ENCODE measurements at places on chromosomes 11 and 22.

DNA sequence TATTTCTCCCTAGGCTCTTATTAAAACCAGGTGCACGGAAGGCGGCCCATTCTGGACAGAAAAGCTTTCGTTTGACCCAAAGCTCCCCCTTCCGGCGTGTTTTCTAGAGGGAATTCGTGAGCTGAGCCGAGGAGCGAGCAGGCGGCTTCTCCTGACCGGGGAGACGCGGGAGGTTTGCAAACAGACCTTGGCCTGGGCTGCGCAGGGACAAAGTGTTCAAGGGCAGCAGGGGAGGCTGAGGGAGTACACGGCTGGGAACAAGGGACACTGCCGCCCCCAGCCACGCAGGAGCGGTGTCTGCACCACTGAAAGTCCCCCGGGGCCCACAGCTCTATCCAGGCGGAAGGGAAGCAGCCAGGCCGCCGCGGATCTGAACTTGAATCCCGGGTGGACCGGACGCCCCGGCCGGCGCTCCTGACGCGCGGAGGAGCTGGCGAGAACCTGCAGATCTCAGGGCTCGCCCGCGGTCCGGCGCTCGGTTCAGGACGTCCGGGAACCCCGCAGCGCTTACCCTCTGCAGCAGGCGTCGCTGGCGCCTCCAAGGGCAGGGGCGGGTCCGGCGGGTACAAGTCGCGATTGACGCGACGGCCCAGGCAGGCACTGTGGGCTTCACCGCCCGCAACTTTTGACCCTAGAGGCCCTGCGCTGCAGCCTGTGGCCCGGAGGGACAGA, 101.9 kb downstream of the WT1 start:
- DNase-seq: peak; percentile 47

DNA sequence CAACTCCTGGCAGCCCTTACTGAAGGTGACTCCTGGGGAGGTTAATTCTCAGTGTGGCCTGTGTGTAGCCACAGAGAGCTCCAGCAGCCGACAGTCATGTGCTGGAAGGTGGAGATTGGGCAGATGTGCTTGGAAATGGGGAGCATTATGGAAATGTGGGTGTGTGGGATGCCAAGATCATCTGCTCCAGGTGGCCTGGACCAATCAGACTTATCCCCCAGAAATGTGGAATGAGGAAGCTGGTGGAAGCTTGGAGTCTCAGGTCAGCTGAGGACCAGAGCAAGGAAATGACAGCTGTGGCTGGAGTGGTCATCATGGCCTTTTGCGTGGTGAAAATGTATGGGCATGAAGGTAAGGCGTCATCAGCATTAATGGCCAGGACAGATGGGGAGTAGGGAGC, 234.0 kb downstream of the MIAT start:
- DNase-seq: no peak

- no peak for DNase-seq
These were observed 68.2 kb downstream of the GUCY1A2 start for GRCh38 chr11:106950067-106950491.

- DNase-seq: no peak
These were observed 59.9 kb upstream of the B3GNT6 start for GRCh38 chr11:76974179-76974891.

DNA sequence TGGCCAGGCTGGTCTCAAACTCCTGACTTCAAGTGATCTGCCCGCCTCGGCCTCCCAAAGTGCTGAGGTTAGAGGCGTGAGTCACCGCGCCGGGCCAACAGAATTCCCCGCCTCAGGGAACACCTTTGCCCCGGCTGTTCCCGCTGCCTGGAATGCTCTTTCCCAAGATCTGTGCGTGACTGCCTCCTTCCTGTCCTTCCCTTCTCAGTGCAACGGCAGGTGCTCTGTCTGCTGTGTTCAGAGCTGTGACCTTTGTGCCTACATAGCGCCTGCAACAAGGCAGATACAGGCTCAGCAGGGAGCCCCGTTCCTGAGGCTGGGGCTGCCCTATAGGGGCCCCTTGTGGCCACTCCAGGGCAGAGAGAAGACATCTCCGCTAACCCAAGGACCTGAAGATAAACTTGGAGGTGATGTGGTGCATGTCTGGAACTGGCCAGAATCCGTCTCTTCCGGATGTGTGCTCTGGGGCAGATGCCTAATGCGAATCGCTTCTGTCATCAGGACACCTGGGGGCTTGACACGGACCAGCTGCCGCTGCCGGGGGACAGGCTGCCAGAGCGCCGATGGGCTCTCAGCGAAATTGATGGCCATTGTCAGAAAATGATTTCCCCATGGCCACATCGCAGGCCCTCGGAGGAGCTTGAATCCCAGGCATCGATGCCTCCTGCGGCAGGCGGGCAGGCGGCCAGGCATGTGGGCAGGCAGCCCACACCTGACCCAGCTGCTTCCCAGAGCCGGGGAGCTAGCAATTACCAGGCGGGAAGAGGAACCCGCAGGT, 43.5 kb upstream of the TCF20 start:
- DNase-seq: peak; percentile 52

GRCh38 chr11:119518746-119519730, 96.1 kb upstream of the THY1 start:
- no peak for DNase-seq

GRCh38 chr11:27413218-27413617, 50.2 kb upstream of the CCDC34 start:
- no peak for DNase-seq
